ENCODE measurements at places on chromosomes 3 and 15. TPM values are rescaled to one million over a fixed set of nuclear protein-coding genes. Genes with fewer than 3 reads are reported as not detected.

TRPM1 gene
- 0.38 TPM for total RNA-seq

B3GALNT1 gene
- 10.1 TPM for total RNA-seq

LMOD3 gene
- total RNA-seq, result not detected

PLSCR2 gene
- not detected for total RNA-seq

RBSN gene
- total RNA-seq, result 26.7 TPM

CACNA2D2 gene
- not detected for total RNA-seq

ILDR1 gene
- total RNA-seq, result not detected

BCL2A1 gene
- total RNA-seq, result 1.4 TPM

VIPR1 gene
- 0.96 TPM for total RNA-seq

MCTP2 gene
- 3.2 TPM for total RNA-seq

FBXL2 gene
- total RNA-seq, result 30.7 TPM

LRRN1 gene
- not detected for total RNA-seq

TRIM42 gene
- not detected for total RNA-seq

SHF gene
- 2.6 TPM for total RNA-seq

LRRIQ4 gene
- 0.19 TPM for total RNA-seq

FOXL2NB gene
- not detected for total RNA-seq

HEMK1 gene
- 7.8 TPM for total RNA-seq

PPP2R3A gene
- 17.3 TPM for total RNA-seq

SH3BP5 gene
- total RNA-seq, result 59.8 TPM

PIGZ gene
- 6.2 TPM for total RNA-seq

MME gene
- total RNA-seq, result 18.3 TPM

C3orf52 gene
- 6.4 TPM for total RNA-seq

IMPG2 gene
- total RNA-seq, result 0.98 TPM

ISLR2 gene
- not detected for total RNA-seq

SEMA3B gene
- total RNA-seq, result 1.1 TPM

CKMT1A gene
- total RNA-seq, result not detected

OCA2 gene
- total RNA-seq, result not detected

All from vein endothelial cell (primary cell).